ENCODE measurements at places on chromosomes 4 and X.

DNA sequence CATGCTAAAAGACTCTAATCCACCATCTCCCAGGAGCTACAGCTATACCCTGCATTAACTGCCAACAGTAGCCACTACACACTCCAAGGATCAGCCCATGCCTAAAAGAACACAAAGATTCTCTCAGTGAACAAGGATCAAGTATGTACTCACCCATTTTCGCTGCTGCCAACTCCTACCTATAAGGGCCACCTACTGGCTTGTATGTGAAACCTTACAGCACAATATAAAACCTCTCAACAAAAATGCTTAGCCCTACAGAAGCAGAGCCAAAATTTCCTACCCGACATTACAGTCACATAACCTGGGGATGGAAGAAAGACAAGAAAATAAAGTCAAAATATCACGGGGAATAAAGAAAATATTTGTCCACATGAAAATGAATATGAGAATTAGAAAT lies 562.8 kb upstream of the POU3F4 start:
- no peak for DNase-seq

DNA sequence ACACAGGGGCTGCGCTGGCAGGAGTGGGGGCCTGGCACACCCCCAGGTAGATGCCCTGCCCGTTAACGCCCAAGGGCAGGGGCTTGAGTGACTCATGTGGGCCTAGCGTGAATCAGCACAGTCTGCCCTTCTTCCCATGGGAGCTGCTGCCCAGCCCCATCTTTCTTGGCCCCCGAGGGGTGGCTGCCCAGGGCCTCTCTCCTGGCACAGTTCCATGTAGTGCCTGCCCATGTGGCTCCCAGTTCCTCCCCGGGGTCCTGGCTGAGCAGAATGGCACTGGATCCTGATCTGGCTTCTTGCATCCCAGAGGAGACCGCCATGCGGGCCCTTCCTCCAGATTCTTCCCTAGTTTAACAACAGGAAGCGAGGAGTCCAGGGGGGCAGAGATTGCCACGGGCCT lies 2.1 kb upstream of the AVPR2 start:
- no peak for DNase-seq

GRCh38 chrX:103211012-103211715 lies 3.7 kb upstream of the BEX4 start:
- DNase-seq: peak; percentile 48

DNA sequence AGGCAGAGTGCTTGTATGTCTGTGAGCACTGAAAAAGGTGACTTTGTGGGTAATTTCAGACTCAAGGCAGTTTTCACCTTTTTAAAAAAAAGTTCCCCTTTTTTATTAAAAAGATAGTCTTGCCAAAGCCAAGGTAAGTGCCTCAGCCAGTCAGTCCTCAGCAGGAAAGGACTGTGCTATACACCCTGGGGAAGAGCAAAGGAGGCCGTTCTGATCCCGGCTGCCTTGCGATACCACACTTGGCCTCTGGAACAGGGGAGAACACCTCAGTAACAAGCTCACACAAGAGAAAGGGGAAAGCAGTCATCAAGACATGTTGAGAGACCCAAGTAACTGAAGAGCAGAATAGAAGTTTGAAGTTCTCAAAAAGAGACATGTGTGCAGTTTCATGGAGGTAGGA lies 541.7 kb downstream of the BCOR start:
- no peak for DNase-seq

DNA sequence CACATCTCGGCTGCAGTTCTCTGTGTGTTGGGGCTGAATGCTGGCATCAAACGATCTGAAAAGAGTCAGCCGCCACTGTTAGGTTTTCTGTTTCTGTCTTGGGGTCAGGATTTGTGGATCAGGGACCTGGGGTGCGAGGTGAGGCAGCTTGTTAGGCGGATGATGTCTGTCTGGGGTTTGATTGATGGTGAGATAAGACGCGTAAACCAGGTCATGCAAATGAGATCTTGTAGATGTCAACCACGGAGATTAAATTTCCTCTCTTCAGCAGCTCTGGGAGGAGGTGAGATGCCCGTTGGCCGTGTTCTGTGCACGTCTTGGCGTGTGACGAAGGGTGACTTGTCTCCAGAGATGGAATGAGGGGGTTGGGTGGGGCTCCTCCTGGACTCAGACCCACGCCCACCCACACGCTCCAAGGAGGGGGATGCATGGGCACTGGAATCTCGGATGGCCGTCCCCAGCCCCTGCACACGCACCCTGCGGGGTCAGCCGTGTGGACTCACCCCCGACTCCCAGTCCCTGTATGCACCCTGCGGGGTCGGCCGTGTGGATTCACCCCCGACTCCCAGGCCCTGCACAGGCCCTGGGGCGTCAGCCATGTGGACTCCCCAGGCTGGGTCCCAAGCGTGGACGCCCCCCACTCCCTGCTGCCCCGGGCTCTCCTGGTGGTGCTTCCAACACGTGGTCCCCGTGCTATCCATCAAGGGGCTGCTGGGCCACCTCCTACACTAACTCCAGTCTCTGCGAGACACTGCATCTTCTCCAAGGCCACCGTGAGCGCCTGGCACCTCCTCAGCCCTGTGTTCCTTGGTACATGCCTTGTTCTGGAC lies 16.0 kb upstream of the UVSSA start:
- DNase-seq: no peak

DNA sequence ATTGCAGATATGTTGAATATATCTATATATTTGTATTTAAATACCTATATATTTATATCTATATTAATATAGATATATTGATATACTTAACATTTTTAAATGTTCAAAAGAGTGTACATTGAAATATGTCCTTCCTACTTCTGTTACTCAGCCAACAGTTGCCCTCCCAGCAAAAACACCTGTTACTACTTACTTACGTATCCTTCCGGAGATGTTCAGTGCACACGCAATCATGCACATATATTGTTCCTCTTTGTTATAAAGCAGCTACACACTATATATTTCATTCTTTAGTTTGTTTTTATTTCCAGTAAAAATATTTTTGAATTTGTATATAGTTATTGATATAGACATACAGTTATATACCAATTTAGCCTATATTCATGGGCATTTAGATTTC lies 142.3 kb downstream of the ARHGAP24 start:
- no peak for DNase-seq

- DNase-seq: no peak
These were observed 191.4 kb downstream of the NDST4 start for GRCh38 chr4:114921790-114922591.

DNA sequence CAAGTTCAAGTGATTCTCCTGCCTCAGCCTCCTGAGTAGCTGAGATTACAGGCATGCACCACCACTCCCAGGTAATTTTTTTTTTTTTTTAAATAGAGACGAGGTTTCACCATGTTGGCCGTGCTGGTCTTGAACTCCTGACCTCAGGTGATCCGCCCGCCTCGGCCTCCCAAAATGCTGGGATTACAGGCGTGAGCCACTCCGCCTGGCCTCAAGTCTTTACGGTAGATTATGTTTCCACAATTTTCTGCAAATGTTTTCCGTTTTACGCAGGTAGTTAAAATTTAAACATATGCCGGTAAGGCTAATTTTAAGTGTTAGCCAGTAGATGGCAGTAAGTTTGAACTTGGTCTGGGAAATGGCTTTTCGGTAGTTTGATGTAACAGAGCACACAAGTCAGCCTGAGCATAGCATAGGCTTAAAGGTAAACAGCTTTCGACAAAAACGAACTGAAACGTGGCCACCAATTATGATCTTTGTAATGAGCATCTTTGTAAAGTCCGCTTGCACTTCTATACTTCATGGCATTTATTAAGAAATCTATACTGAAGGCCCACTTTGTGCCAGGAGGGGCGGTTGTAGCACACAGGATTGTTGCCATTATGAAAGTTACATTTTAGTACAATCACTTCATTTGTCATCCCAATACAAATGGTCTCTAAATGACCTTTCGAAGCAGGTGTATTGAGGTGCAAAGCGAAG lies 31.1 kb downstream of the CCKAR start:
- DNase-seq: peak; percentile 71

- DNase-seq: no peak
These were observed 79.5 kb downstream of the SYTL5 start for GRCh38 chrX:38085813-38086212.

GRCh38 chr4:6937754-6938153 lies 28.1 kb downstream of the TBC1D14 start:
- DNase-seq: no peak

GRCh38 chr4:158442736-158443135 lies 78.9 kb upstream of the RXFP1 start:
- DNase-seq: no peak

DNA sequence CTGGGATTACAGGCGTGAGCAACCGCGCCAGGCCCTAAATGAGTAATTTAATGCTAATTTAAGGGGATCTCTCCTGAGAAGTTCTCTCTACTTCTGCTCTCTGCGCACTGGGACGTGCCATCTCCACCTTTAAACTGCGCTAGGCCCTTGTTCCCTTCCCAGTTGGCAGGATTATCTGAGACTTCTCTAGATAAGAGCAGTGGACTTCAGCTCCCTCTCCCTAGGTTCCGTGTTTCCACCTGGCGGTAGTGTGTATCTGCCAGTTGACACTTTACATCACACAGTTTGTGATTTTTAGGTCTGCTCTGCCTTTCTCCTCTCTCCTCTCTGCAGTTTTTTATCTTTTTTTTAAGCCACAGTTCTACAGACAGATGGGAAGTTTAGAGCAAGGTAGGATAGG lies 40.2 kb downstream of the ARHGAP10 start:
- DNase-seq: no peak

GRCh38 chr4:167779864-167780263 lies 312.5 kb upstream of the ANXA10 start:
- no peak for DNase-seq

DNA sequence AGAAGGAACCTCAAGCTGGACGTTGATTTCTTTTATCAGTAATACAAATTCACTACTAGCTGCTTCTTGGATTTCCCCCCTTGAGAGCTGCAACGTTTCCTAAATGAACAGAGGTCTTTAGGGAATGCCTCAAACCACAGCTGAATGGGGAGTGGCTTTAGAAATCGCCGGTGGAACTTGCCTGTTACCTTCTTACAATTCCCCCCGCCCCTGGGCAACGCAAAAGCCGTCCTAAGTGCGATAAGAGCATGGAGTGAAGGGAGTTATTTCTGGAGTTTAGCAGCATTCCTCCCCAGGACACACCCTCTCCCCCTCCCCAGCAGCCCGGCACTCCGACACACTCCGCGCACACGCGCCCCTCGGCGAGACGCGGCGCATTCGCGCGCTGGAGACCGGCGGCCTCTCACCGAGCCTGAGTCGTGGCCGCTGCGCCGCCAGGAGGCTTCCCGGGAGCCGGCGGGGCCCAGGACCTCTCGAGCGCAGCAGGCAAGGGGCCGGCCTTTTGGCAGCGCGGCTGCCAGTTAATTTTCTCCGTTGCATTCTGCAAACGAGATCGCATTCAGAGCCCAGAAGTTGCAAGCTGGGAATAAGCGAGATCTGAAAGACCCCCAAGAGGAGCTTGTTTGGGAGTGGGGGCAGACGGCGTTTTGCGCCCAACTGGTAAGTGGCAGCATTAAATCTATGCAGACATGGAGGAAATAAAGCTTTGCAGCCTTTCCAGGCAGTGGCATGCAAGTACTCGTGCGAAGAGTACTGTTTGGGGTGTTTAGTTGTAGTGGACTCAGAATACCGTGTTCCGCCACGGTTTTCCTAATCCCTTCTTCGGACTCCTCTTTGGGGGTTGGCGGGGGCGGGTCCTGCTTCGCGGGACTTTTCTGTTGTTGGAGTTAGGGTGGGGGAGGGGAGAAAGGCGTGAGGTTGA lies 134.7 kb downstream of the PALLD start:
- DNase-seq: peak; percentile 60

DNA sequence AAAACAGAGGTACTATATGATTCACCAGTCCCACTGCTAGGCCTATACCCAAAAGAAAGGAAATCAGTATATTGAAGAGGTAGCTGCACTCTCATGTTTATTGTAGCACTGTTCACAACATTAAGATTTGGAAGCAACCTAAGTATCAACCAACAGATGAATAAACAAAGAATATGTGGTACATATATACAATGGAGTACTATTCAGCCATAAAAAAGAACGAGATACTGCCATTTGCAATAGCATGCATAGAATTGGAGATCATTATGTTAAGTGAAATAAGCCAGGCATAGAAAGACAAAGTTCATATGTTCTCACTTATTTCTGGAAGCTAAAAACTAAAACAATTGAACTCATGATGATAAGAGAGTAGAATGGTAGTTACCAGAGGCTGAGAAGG lies 72.6 kb downstream of the FGF16 start:
- no peak for DNase-seq

DNA sequence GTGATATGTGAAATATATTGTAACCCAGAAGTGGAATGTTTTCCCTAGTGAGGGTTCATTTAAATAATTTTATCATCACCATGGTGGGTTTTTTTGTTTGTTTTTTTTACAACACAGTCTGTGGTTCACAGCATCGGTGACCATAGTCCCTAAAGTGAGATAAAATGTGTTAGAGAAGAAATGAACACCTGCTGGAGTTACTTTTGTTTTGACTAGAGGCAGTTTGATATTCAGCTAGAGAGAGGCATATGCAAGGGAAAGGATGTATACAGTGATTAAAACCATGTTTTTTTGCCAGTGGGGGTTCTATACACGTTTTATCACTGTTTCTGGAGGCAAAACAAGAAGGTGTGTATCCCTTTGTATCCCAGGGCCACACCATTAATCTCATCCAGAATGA lies 541.5 kb downstream of the PCDH7 start:
- no peak for DNase-seq

- DNase-seq: no peak
These were observed 32.3 kb upstream of the KDR start for GRCh38 chr4:55157559-55158277.

GRCh38 chr4:1948892-1949436 lies 59.8 kb downstream of the NELFA start:
- no peak for DNase-seq

DNA sequence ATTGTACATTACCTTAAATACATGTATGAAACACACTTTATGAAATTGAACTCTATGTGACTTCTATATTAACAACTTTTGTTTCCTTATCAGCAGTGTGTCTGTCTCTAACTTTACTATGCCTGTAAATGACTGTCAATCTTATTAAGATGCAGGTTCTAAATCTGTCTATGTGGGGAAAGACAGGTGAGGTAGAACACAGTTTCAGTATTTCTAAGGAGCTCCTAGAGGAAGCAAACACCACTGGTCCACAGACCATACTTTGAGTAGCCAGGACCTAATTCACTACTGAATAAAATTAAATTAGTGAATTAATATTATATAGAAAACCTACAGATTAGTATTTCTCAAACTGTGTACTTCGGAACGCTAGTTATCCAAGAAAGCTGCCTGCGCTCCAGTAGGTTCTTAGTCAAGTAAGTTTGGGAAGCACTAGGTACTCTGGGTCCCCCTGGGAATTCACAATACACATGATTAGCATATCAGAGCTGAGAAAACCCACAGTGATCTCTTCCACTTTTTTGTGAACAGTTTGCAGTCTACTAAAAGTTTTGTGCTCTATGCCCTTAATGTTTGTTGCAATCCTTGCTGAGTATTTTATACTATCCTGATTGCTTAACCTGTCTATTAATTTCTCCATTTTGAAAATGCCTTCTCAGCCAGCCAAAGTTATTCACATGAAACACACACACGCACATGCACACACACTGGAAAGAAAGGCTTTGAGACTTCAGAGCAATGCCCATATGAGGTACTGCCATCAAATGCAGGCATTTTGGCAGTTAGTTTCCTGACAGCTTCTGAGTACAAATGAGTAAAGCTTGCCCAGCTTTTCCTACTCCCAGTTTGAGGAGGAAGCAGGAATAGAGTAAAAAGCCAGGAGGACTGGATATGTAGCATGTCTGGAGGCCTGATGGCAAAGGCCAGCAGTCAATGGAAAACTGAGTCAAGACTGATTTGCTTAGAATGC lies 133.6 kb upstream of the CPEB2 start:
- DNase-seq: no peak
